NCI-H2107 (cell line): ENCODE measurements at places on chromosomes 2 and 18.

- DNase-seq = no peak
Measured at GRCh38 chr2:197297266-197297665, 13.3 kb downstream of the ANKRD44 start.

DNA sequence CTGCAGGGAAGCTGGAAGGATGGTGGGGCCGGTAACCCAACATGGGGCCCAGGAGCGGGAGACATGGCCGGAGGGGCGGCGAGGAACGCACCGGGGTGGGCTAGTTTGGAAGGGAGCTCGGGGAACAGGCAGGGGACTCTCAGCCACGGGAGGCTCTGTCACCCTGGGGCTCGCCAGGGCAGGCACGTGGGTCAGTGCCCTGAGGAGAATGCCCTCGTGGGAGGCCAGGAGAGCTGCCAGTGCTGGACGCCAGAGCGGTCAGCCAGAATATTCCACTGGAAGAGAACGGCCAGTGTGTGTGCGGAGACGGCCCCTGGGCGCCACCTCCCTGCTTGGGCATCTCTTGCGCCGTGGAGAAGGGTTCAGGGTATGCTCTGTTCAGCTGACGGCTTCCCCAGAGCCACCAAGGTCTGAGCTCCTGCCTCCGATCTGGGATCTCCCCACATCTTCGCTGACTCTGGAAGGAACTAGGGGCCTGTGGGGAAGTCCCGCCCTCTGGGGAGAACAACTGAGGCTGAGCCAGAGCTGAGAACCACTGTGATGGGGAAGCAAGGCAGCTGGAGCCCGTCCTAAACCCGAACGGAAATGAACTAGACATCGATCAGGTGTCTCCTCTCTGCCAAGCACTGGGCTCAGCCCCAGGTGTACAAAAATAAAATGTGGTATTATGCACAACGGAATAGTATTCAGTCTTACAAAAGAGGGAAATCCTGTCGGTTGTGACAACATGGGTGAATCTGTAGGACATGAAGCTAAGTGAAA is 49.3 kb downstream of the TNP1 start:
- no peak for DNase-seq

- no peak for DNase-seq
Measured at GRCh38 chr2:29106256-29106655, 9.0 kb upstream of the CLIP4 start.

DNA sequence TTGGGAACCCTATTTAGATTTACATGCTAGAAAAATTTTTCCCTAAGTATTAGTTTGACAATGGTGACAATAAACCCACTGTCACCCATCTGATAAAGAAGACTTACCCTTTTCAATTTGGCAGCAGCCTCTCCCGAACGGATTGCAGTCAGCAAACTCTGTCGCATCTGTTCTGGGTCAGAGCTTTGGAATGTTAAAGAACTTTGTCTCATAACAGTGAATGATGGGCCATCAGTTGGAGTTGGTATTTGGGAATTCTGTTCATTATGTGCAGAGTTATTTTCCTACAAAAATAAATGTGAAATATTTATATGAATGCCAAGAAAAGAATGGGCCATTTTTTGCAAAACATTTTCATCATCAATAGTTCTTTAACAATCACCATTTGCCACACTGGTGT is 70.8 kb upstream of the GRB14 start:
- DNase-seq = no peak

DNA sequence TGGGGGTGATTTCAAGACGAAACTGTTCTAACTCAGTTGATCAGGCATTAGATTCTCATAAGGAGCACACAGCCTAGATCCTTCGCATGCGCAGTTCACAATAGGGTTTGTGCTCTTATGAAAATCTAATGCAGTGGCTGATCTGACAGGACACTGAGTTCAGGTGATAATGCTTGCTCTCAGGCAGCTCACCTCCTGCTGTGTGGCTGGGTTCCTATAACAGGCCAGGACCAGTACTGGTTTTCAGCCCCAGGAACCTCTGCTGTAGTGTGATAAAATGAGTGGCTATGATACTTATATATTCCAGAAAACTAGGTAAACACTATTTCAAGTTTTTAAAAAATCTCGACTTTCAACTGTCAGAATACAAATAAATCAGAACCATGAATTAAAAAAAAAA is 271.4 kb downstream of the GALNT13 start:
- DNase-seq = no peak

DNA sequence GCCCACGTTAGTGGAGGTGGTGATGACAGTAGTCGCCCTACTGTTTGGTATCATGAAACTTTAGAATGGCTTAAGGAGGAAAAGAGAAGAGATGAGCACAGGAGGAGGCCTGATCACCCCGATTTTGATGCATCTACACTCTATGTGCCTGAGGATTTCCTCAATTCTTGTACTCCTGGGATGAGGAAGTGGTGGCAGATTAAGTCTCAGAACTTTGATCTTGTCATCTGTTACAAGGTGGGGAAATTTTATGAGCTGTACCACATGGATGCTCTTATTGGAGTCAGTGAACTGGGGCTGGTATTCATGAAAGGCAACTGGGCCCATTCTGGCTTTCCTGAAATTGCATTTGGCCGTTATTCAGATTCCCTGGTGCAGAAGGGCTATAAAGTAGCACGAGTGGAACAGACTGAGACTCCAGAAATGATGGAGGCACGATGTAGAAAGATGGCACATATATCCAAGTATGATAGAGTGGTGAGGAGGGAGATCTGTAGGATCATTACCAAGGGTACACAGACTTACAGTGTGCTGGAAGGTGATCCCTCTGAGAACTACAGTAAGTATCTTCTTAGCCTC is 16.2 kb downstream of the MSH6 start:
- DNase-seq = no peak

DNA sequence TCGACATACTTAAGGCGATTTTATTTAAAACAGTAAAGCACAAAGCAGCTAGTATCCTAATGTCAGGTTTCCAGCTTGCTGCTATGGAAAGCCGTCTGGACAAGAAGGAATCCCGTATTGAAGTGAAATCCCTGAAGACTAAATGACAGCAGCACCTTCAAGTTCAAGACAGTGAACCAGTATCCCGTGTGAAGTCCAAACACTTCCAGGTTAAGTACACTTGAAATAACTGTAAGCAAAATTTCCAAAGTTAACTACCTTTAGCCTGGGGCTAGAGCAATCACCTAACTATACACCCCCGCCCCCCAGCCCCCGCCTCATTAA is 1.2 kb downstream of the MBOAT2 start:
- no peak for DNase-seq

DNA sequence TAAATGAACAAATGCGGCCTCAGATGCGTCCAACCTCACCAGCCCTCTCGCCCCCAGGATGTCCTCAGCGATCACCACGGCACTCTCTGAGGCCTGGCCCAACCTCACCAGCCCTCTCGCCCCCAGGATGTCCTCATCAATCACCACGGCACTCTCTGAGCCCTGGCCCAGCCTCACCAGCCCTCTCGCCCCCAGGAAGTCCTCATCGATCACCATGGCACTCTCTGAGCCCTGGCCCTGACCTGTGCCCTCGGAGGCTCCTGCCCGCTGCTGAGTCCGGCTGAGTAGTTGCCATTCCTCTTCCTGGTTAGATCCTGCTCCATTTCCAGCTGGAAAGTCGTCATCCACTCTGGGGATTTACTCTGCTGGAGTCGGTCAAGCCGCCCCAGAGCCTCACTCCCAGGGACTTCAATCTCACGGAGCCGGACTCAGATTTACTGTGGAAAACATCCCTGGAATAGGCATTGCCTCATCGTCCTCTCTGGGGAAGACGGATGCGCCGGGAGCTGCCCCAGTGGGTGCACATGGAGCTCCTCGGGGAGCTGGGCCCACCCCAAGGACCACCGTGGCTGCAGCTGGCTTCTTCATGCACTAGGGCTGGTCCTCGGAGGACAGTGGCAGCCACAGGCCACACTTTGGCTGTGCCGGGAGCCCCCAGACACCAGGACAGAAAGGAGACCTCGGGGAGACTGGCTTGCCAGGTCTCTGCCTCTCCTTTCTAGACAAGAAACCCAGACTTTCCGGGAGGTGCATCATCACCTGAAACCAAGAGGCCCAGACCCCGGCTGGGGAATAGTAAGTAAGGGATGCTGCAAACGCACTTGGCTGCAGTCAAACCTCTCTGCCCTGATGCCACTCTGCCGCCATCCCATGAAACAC is 230.6 kb downstream of the EIPR1 start:
- DNase-seq = no peak

- no peak for DNase-seq
Measured at GRCh38 chr2:64295326-64296139, 151.3 kb upstream of the PELI1 start.

DNA sequence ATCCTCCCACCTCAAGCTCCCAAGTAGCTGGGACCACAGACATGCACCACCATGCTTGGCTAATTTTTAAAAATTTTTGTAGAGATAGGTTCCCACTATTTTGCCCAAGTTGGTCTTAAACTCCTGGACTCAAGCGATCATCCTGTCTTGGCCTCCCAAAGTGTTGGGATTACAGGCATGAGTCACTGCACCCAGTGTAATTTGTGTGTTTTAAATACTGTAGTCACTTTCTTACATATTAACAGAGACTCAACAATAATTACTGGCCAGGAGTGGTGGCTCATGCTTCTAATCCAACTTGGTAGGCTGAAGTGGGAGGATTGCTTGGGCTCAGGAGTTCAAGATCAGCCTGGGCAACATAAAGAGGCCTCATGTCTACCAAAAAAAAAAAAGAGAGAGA is 293.0 kb downstream of the RDH14 start:
- DNase-seq = no peak

DNA sequence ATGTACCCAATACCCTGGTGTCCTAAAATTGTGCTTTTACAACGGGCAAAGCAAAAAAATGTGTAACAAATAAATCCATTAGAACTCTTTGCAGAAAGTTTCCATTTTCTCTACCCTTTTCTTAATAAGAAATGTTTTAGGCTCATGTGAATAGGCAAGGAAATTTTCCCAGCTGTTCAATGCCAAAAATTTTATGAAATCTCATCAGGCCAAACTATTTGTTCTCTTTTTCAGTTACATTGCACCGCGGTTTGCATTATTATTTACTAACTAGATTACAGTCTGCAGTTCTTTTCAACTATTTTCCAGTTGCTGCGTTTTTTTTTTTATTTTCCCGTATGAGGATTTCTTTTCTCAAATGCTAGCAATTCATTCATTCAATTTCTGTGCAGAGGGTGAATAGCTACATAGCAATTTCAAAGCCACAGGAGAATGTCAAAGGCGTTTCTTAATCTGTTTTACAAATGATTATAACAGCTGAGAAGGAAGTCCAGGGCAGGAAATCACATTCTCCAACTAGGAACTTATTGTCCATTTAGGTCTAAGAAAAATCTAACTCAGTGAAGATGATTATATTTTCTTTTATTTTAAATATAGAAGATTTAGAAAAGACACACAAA is 367.5 kb upstream of the MMADHC start:
- DNase-seq = no peak

- no peak for DNase-seq
Measured at GRCh38 chr2:27954221-27954673, 63.7 kb downstream of the BABAM2 start.

- no peak for DNase-seq
Measured at GRCh38 chr2:160402501-160402900, 91.1 kb downstream of the RBMS1 start.

DNA sequence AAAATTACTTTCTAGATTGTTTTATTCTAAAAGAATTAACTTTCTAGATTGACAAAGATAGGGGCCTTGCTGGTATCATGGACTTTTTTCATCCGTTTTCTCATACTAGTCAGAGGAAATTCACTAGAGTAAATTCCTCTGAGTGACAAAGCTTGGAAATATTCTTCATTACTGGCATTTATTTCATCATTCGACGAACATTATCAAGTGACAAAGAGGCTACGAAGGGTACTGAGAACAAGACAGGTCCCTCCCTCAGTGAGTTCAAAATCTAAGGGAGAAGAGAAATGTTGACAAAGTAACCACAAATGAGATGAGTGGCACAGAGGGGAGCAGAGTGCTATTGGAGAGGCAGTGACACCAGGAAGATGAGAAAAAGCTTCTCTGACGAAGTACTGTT is 4.3 kb downstream of the EPG5 start:
- no peak for DNase-seq

GRCh38 chr2:62589691-62590356 is 83.8 kb upstream of the TMEM17 start:
- DNase-seq = no peak

DNA sequence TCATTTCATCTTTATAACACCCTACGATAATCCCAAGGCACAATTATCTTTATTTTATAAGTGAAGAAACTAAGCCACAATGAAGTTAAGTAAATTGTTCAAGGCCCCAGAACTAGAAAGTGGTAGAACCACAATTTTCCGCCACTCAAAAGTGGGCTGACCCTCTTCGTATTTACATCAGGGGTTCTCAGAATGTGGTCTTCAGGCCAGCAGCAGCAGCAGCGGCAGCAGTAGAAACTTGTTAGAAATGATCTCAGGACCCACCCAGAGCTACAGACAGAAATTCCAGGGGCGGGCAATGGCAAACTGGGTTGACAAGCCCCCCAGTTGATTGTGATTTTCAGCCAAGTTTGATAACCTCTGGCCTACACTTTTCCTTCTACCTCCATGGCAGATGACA is 62.8 kb downstream of the LBH start:
- no peak for DNase-seq

GRCh38 chr2:45833301-45833967 is 182.0 kb downstream of the PRKCE start:
- DNase-seq = no peak

GRCh38 chr2:4180631-4181030 is 477.3 kb downstream of the DCDC2C start:
- no peak for DNase-seq

GRCh38 chr2:156635646-156636045 is 199.5 kb downstream of the GPD2 start:
- no peak for DNase-seq

- no peak for DNase-seq
Measured at GRCh38 chr18:78969574-78970315, 9.9 kb upstream of the SALL3 start.

DNA sequence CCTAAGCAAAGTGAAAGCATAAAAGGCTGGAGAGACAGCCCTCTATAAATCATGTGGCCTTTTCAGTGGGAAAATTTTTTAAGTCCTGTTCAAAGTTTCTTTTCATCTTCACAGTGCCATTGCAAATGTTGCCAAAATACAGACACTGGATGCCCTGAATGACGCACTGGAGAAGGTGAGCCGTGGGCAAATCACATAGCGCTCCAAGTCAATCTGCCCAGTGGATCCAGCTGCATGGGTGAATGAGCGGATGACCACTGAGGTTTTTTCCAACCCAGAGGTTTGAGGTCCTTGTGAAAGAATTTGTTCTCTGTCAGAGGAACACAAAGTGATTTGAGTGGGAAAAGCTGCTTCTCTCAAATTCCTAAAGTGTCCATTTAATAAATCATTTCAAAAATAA is 11.8 kb downstream of the DAPL1 start:
- no peak for DNase-seq
